M059J (cell line): ENCODE measurements at places on chromosomes 7 and 10. TPM values are rescaled to one million over a fixed set of nuclear protein-coding genes. Genes with fewer than 3 reads are reported as not detected.

Gene CYP26C1
- total RNA-seq, result not detected in 2 replicates

Gene NACAD
- 0.54 and 3.2 TPM in 2 replicates for total RNA-seq

Gene RHEB
- total RNA-seq, result 168 and 238 TPM in 2 replicates

Gene CALHM3
- total RNA-seq, result 0.39 TPM in 1 of 2 replicates, not detected in the other

Gene MMRN2
- total RNA-seq, result 0.84 TPM in 1 of 2 replicates, not detected in the other

Gene ADGRA1
- not detected in 2 replicates for total RNA-seq

Gene VENTX
- not detected in 2 replicates for total RNA-seq

Gene STEAP4
- 0.02 TPM in 1 of 2 replicates, not detected in the other for total RNA-seq

Gene PIP
- total RNA-seq, result not detected in 2 replicates

Gene AKR1C1
- total RNA-seq, result 25.7 and 25.8 TPM in 2 replicates

Gene PTPN20
- not detected in 2 replicates for total RNA-seq

Gene UBN2
- total RNA-seq, result 3.4 and 4.2 TPM in 2 replicates
